Spleen (tissue), 13 donors: ENCODE measurements at places on chromosomes 12 and 14. TPM values are rescaled to one million over a fixed set of nuclear protein-coding genes. Genes with fewer than 3 reads are reported as not detected.

DPPA3 gene
- total RNA-seq: not detected

ACSM4 gene
- total RNA-seq: not detected

KCNH3 gene
- 2.9 TPM for total RNA-seq

GDF3 gene
- total RNA-seq: 0.88 TPM

DNA sequence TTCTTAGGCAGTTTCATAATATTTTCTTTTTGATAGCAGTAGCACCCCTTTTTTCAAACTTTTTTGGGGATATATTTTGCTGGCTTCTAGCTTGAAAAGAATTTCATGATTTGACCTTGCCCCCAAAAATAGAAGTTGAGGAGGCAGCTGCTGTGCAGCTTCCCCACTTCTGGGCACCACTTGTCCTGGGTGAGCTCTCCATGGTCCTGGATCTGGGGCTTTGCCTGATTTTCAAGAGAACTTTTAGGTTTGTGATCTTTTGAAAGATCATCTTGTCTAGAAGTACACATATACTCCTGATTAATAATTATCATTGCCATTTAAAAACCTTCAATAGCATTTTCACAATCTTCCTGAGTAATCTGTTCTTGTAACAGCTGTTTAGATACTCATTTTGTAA is 271.6 kb downstream of the NPAS3 start:
- DNase-seq: no peak
